HT1080 (cell line): ENCODE measurements at places on chromosomes 16 and 17.

- no peak for DNase-seq
Measured at GRCh38 chr16:83351846-83352245, 455.9 kb upstream of the HSBP1 start.

DNA sequence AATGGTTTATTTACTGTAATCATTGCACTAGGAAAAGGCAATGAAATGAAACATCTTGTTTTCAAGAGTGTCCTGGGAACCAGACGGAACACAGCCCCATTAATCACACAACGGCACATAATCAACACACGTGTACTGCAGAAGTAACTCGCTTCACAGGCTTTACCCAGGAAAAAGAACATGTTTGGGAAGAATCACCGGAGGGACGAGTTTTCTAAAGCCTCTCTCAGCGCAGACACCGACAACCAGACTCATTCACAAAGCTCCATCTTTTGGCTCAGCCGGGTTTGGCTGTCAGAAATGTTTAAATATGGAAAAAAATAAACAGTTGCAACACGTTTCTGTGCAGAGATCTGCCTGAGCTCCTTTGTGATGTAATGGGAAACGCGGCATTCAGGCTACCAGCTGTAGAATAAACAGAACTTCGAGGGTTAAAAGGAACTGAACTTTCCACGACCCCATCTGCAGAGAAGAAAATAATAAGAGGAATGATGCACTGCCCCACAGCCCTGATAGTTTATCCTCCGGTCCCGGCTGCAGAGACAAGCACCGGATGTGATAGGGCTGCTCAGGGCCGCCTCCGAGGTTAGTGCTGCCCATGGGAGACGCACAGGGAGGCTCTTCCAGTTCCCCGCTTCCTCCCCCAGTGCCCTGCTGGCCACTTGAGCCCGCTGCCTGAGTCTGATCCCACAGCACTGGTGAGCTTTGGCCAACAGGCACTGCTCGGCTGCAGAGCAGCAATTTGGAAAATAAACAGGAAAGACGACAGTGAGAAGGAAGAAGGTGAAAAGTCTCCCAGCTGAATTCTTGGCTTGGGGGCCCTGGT, 119.8 kb downstream of the HIC1 start:
- DNase-seq: peak; percentile 72

- no peak for DNase-seq
Measured at GRCh38 chr17:39252788-39253460, 27.2 kb upstream of the STAC2 start.

DNA sequence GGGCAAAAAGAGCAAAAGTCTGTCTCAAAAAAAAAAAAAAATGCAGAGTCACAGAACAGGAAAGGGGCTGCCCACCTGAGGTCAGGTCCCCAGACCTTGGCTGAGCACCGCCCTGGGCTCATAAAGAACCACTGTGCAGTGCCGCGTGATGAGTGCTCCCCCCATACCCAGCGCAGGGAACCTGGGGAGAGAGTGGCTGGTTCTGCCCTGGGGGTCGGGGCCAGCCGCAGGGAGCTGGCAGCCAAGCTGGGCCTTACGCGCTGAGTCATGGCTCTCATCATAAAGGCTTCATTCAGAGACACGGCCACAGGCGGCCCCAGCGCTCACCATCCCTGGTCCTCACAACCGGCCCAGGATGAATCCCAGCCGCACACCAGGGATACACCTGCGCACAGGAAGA, 80.7 kb downstream of the RAB11FIP4 start:
- DNase-seq: peak; percentile 83

DNA sequence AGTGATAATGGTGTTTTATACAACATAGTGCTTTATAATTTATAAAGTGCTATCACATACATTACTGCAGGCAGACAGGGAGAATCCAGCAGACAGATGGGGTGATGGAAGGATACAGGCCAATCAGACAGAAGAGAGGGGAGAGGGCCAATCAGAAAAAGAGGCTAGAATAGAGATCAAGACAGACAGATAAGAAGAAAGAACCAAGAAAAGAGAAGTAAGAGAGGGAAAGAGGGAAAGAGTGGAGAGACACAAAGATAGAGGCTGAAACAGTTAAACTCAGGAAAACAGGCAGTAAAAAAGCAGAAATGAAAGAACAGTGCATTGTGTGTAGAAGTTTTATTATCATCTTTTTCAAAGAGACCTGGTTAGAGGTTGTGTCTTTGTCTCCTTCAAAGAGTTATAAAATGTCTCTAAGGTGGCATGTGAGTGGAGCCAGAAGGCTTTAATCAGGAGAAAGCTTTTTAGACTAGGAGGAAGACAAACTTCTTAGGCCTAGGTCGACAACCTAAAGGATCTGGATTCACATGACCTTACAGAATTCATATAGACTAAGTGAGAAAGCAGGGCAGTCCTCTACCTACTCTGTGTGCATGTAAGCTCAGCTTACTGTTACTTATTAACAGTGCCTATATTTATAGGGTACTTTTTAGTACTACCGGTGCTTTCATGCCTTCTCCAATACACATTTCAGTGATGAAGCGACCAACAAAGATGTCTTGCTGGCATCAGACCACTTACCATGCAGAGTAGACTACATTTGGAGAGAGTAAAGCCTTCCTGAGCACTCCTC, 8.3 kb upstream of the CHD3 start:
- no peak for DNase-seq

DNA sequence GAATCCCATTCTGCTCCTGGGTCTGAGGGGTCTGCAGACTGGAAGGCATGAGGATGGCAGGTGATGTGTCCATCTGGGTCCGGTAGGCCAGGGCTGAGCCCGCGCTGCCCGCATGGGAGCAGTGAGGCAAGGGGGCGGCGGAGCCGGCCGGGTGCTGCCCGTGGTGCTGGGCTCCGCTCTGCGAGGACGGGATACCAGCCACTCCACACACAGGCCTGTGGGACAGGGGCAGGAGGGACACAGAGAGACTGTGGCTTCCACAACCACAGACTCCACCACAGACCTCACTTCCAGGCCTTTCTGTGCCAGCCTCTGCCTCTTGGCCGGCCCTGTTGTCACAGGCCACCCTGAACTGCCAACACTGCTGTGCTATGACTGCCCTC, 25.4 kb downstream of the MAP1LC3B start:
- no peak for DNase-seq

GRCh38 chr17:61260071-61260797, 139.4 kb upstream of the TBX2 start:
- no peak for DNase-seq

GRCh38 chr16:19484096-19484495, 37.8 kb downstream of the GDE1 start:
- no peak for DNase-seq

DNA sequence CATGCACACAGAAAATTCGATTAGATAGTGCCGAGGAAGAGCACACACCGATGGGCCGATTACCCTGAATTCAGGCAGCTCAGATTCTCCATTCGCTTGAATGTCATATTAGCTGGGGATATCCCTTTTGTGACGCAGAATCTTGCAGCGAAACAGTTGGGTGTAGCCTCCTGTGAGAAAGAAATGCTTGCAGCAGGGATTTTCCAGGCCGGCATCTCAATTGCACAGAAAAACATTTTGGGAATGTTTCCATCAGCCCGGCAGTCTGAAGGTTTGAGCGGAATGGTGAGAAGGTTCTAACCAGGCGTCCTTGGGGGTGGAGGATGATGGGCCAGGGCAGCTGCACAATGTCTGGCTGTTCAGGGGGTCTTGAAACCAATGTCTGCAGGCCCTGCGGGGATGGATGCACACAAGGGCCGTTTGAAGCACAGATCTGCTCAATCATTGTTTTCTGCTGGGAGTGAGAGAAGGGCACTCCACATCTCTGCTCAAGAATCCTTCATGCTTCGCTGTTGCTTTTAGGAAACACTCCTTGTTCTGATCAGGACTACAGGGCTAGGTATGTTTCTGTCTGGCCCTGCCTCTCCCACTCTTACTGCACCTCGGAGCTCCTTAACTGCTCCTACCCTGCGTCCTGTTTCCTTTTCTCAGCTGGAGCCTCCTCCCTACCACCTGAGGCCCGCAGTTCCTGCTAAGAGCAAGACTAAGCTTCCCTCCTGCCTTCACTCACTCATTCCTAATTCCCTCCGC, 94.6 kb downstream of the CMIP start:
- no peak for DNase-seq

- no peak for DNase-seq
Measured at GRCh38 chr17:4899341-4900230, at the start of gene C17orf107. Gene C17orf107, plus strand, starts transcription at chr17:4899536. Its CDS starts 227 bp downstream, at chr17:4899763.

GRCh38 chr17:50177476-50177875, 11.7 kb downstream of the SGCA start:
- DNase-seq: no peak

GRCh38 chr16:17432901-17433576, 37.7 kb downstream of the XYLT1 start:
- no peak for DNase-seq

GRCh38 chr17:47252766-47253512, 688 bp upstream of the ITGB3 start:
- no peak for DNase-seq

DNA sequence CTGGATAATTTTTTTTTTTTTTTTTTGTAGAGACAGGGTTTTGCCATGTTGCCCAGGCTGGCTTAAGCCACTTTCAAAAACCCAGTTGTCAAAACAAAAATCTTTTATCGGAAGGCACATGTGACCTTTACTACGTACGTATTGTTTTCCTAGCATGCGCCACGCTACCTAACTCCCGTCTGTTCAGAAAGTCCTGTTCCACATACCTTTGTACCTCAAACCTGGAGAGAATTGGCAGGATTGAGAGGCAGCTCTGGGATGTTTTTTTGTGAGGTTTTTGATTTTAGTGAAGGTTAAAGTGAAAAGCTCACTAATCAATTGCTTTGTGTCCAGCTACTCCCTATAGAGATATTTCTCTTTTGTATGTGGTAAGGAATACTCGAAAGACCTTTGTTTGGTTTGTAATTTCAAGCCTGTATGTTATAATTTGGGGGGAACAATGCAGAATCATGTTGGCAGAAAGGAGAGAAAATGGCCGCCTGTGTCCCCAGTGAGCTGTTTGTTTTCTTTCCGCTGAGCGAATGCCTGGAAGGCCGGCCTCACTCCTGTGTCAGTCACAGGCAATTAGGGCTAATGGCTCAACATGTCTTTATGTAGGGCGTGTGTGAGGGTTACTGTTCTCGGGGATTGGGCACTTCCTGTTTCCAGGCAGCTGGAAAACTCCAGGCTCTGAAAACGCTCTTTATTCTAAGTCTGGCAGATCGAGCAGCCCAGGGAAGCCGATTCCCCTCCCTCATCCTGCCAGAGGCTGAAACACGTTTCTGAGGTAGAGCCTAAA, 60.8 kb upstream of the CLEC18A start:
- no peak for DNase-seq

DNA sequence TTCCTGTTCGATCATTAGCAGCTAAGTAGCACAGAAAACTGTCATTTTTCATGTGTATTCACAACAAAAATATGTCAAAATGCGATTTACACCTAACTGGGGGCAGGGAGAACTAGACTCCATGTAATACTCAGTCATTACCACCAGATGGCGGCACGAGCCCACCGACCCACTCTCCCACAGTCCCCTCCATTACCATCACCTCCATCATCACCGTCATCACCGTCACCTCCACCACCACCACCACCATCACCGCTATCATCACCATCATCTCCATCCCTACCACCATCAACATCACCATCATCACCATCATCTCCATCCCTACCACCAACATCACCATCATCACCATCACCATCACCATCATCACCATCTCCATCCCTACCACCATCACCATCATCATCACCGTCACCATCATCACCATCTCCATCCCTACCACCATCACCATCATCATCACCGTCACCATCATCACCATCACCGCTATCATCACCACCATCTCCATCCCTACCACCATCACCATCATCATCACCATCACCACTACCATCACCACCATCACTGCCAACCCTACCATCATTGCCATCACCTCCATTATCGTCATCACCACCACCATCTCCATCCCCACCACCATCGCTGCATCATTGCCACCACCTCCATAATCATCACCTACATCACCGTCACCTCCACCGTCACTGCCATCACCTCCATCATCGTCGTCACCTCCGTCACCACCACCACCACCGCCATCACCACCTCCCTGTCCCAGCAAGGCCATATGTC, 14.4 kb downstream of the NDUFAF8 start:
- peak; percentile 33 for DNase-seq

DNA sequence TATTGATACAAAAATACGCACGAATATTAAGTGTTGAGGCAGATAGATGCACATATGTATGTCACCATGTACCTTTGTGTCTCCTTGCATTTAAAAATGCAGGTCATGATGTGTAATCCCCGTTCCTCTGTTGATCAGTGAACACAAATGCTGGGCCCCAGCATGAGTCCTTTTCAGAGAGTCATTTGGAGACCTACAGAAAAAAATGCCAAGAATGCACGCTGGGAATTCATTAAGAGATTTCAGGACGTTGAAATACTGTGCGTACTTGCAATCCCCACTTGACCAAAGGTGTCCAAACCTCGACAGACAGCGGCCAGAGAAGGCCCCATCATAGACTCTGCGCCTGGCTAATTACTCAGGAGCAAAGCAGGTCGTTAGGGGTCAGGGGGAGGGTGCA, 496.0 kb downstream of the MAF start:
- DNase-seq: no peak

- no peak for DNase-seq
Measured at GRCh38 chr16:72841506-72841905, 206.4 kb downstream of the ZFHX3 start.

DNA sequence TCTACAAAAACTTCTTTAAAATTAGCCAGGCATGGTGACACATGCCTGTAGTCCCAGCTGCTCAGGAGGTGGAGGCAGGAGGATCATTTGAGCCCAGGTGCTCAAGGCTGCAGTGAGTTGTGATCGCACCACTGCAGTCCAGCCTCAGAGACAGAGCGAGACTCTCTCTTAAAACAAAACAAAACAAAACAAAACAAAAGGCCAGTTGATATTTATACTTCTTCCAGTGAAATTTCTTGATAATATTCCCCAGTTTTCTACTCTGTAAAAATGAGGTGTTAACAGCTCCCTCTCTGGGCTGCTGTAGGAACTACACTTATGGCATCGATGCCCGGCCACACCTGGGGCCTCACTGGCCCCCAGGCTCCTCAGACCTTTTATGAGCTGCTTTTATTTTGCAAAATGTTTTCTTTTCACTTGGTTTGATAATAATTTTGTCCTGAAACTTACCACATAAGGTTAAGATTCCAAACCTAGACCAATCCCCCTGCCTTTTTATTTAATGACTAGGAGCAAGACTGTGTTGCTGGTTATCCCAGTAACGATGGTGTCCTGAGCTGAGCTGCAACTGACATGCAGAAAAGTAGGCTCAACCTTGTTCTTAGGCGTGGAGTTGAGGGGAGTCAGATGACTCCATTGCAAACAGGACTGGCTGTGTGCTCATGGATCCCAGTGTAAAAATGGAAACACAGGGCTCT, 17.6 kb downstream of the MAPK8IP3 start:
- DNase-seq: peak; percentile 41
